Effector CD4-positive, alpha-beta T cell (primary cell): ENCODE measurements at places on chromosomes 12 and 14.

- DNase-seq, result no peak
Observed at GRCh38 chr14:51821822-51822221, 38.6 kb upstream of the GNG2 start.

- DNase-seq, result no peak
Observed at GRCh38 chr12:132317233-132317938, 12.0 kb downstream of the GALNT9 start.

DNA sequence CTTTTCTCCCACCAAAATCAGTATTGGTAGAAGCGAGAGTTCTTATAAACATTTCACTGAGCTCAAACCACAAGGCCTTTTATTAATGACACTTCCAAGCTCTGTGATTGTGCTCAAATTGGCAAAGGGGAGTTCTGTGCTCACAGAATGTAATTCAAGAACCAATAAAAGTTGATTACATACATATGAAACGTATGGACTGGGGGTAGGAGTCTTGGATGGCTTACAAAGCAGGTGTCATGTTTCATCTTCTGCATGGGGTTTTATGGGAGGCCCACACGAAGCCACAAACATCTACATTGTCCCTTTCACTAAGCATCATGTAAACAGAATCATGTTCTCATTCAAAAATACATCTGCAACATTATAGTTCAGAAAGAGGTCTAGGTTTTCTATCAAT lies 828.3 kb downstream of the VRK1 start:
- DNase-seq, result no peak

DNA sequence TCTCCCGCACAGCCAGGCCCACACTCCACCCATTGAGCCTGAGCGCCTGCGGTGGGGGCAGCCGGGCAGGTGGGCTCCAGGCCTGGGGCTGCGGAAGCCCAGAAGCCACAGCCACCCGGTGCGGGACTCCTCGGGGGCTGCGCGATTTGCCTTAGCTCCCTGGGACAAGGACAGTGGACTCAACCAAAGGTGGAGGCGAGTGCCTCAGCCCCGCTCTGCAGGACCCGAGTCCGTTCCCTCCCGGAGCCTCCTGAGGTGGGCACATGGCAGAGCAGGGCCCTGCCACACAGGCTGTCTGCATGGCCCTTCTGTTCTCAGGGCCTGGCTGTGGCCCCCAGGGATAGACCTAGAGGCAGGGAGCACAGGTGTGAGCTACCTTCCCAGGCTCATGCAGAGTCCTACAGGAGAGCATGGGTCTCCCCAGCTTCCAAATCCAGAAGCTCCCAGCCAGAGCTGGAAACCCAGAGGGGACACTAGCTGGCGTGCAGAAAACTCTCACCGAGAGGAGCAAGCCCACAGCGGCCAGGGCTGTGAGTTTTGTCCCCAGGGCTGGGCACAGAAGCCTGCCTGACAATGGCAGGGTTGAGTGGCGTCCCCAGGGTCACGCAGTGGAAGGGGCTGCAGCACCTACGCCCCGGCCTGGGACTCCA lies 22.2 kb upstream of the LRTM2 start:
- no peak for DNase-seq

DNA sequence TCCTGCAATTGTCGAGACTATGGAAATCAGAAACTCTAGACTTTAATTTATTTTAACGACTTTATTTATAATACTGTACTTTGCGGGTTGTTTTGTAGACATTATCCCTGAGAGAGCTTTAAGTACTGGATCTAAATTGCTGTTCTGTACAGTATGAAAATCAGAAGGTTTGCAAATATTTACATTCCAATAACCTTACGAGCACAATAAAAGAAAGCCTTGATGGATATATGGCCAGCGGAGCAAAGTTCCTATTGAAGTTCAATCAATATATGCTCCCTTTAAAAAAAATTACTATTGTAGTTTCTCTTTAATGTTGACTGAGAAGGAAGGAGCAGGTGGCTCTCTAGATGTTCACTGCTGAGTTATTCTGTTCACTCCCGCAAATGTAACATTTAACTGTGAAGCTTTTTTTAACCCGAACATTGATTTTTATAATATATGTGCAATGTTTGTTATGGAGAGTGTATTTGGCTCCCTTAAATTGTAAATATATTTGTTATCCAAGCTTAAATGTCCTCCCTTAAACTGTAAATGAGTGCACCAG lies 235.3 kb downstream of the PLCZ1 start:
- DNase-seq, result no peak

GRCh38 chr14:25001156-25001555 lies 48.8 kb downstream of the STXBP6 start:
- DNase-seq, result no peak

- DNase-seq, result no peak
Observed at GRCh38 chr12:38744041-38744440, 161.3 kb downstream of the CPNE8 start.

DNA sequence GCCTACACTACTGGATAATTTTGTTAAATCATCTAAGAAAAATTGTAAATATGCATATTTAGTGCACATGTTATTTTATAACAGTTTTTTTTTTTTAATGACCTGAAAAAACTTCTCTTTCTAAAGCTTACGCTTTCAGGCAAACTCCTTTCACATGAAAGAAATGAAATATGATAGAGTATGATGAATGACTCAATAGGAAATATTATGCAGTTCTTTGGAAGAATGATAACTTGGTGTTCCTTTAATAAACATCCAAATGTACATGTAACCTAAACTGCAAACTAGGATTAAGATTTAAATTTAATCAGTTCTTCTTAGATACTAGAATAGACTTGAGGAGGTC lies 136.6 kb downstream of the FGD4 start:
- no peak for DNase-seq

DNA sequence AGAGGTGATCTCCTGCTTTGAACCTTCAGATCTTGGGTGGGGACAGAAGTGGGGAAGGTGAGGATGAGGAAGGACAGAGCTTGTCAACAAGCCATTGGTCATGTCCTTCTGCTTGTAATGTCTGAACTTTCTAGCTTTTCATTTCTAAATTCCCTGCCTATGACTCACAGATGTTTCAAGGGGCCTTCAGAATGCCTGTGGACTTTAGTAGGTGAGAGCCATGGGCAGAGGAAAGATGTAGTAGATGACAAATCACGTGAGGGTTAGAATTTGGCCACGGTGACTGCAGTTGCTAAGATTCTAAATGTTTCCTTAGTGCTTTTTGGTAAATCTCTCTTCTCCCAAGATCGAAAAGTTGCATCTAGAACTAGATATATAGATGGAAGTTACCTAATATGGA lies 18.7 kb upstream of the CREBL2 start:
- no peak for DNase-seq

- peak; percentile 45 for DNase-seq
Observed at GRCh38 chr14:91229743-91230200, 14.7 kb downstream of the GPR68 start.

- no peak for DNase-seq
Observed at GRCh38 chr12:121388421-121388981, 11.4 kb upstream of the RNF34 start.

- DNase-seq, result no peak
Observed at GRCh38 chr12:122368361-122369073, 54.0 kb downstream of the CLIP1 start.

DNA sequence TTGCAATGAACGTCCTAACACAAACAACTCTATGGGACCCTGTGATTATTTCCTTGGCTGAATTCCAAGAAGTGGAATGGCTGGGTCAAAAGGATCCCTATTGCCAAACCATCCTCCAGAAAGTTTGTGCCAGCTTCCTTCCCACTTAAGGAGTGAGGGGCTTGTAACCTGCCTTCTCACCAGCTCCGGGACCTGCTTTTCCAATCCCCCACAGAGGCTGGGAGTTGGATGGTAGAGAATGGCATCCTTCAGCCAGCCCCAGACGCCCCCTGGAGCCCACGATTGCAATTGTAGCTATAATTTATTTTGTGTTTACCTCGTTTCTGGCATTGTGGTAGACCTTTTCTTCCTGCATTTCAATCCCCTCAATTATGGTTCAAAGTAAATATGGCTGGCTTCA lies 9.7 kb upstream of the ZDHHC22 start:
- DNase-seq, result no peak

DNA sequence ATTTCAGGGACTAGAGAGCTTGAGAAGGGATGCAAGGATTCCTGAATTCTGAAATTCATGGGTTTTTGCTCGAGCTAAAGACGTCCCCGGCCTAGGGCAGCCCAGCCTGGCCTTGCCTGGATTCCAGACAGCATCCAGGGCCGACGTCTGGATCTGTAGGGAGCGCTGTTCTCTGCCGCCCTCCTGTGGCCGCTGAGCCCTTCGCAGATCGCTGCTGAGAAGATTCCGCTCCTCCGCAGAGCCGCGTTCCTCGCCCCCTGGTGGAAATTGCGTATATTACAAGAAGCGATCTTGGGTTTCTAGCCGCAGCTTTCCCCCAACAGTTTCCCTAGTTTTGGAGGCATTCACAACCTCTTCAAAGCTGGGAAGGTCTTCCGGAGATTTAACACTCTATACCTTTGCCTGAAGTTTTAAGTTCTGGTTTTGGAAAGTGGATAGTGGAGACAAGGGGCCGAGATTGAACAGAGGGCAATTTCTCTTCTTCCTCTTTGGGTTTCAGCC lies 5.1 kb downstream of the CISTR start:
- DNase-seq, result peak; percentile 89

- no peak for DNase-seq
Observed at GRCh38 chr12:10194160-10194670, 15.4 kb downstream of the TMEM52B start.

DNA sequence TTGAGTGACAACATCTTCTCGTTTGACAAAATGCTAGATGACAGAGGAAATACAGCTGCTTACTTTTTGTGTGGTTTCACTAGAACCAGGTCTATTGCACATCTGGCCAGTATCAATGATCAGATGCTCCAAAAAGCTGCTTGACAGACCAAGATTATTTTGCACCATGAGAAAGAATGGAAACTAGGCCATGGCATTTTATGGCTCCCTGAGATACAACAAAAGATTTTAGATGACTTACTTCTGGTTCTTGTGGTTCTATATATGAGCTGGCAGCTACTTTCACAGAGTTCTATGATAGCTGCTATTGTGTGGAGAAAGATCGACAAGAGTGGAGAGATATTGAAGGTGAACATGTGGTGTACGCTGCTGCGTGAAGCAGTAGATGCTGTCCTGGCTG lies 25.9 kb upstream of the PPFIBP1 start:
- no peak for DNase-seq

GRCh38 chr12:111256629-111257434 lies 112.1 kb downstream of the PHETA1 start:
- DNase-seq, result no peak

DNA sequence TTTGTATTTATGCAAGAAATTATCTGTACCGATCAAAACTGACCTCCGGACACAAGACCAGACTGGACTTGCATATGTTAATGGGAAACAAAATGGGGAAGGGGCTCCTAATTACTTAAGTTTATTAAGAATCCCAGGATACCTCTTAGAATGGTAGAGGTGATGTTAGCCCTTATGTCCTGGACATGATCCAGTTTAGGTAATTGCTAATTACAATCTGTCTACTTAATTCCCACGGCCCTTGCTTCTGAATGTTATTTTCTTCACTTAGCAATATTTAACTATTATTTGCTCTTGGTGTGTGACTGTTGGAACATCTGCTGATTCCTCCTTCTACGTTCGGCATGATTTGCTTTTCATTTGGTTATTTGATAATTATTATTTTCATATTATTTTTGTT lies 644.0 kb downstream of the DIO2 start:
- no peak for DNase-seq

GRCh38 chr14:56811593-56812363 lies 1.5 kb upstream of the OTX2 start:
- DNase-seq, result no peak

- no peak for DNase-seq
Observed at GRCh38 chr14:32559590-32559989, 230.5 kb downstream of the AKAP6 start.
